NCI-H1417 (cell line): ENCODE measurements at places on chromosomes 1 and 21.

DNA sequence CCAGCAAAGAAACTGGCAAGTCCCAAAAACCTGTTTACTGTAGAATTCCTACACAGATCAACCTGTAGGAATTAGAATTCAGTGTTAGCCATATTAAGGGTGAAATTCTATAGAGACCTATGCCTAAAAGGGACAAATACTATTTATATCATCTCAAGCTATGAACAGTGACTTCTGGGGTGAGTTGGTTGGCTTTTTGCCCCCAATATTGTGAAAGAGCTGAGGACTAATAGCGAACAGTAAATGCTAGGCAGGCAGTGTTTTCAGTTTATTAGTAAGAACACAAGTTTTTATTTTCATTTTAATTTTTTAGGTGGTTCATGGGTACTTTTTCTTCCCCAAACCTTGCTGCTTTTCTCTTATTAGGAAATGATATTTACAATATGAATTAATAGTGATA lies 15.3 kb downstream of the SLC16A4 start:
- DNase-seq = no peak

DNA sequence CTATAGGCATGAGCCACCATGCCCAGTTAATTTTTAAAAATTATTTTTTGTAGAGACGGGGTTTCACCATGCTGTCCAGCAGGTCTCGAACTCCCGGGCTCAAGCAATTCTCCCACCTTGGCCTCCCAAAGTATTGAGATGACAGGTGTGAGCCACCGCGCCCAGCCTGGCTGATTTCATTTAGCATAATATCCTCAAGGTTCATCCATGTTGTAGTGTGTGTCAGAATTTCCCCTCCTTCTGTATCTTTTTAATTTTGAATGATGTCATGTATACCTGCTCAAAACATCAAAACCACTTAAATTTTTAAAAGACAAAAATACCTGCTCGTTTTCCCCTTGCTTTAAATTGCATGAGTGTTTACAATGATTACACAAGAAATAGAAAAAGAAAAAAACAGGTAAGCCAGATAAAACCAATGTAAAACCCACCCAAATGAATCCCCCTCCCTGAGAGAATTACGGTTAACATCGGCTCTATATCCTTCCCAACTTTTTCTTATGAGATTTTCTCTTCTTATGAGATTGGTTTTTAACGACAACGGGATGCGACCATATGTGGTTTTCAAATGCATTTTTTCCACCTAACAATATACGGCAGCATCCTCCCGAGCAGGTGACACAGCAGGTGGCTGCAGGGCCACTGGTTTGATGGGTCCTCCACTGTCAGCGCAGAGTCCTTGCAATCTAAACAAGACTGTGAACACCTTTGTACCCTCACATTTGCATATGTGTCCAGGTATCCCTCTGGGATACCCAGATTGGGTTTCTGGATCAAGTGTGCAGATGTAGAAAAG lies 22.1 kb downstream of the IFFO2 start:
- peak; percentile 47 for DNase-seq

- DNase-seq = no peak
Measured at GRCh38 chr1:211352985-211353515, 26.4 kb downstream of the TRAF5 start.

DNA sequence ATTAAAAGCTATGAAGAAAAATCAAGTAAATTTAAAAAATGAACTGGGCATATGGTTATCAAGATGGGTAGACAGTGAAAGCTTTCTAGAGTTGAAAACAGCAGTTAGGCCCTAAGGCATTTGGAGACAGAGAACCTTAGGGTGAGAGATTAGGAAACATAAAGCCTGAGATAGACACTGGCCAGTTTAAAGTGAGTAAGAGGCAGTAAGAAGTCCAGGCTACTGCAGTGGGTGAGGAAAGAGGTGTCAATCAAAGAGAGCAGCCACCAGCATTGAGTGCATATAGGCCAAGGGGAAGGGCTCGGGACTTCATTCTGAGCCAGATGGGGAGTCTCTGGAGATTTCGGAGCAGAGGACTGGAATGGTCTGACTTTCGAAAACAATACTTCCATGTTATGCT lies 1360.5 kb upstream of the ADGRL4 start:
- no peak for DNase-seq

DNA sequence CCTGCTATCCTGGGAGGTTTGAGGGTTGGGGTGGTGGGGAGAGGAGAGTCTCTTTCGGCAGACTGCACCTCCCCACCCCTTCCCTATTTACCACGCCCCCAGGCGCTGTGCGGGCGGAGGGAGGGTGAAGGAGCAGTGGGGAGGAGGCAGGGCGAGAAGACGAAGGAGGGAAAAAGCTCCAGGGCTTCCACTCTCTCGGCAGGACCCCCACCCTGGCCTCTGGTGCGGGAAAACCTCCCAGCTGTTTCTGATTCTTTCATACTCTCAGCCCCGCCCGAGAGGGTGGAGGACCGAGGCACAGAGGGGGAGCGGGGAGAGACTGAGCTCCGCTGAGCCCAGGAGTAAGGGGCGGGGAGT lies 866 bp upstream of the WNT2B start:
- peak; percentile 63 for DNase-seq

- DNase-seq = no peak
Measured at GRCh38 chr1:38114241-38115026, 67.8 kb upstream of the POU3F1 start.

- no peak for DNase-seq
Measured at GRCh38 chr1:201889090-201889968, 631 bp downstream of the SHISA4 start.

GRCh38 chr1:47471163-47471562 lies 33.3 kb downstream of the FOXD2 start:
- no peak for DNase-seq

DNA sequence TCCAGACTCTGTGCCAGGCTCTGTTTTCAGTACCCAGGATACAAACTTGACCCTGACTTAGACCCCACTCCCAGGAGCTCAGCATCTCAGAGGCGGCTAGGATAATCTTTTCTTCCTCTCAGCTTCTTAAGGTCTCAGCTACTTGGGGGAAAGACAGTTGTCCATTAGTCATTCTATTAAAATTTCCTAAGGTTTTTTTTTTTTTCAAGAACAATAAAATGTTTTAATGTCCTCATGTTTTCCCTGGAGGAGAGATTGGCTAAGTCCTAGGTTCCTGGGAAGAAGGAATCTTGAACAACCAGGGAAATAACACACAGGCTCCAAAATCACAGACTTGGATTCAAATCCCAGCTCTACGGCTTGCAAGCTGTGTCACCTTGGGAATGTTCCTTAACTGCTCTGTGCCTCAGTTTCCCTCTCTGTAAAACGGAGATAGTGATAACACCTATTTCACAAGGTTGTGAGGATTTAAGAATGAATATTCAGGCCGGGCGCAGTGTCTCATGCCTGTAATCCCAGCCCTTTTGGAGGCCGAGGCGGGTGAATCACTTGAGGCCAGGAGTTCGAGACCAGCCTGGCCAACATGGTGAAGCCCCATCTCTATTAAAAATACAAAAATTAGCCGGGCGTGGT lies 33.0 kb downstream of the CDK18 start:
- no peak for DNase-seq

- no peak for DNase-seq
Measured at GRCh38 chr21:43023175-43023574, 48.8 kb downstream of the PKNOX1 start.

- DNase-seq = no peak
Measured at GRCh38 chr1:41659903-41660302, 175.4 kb upstream of the EDN2 start.

DNA sequence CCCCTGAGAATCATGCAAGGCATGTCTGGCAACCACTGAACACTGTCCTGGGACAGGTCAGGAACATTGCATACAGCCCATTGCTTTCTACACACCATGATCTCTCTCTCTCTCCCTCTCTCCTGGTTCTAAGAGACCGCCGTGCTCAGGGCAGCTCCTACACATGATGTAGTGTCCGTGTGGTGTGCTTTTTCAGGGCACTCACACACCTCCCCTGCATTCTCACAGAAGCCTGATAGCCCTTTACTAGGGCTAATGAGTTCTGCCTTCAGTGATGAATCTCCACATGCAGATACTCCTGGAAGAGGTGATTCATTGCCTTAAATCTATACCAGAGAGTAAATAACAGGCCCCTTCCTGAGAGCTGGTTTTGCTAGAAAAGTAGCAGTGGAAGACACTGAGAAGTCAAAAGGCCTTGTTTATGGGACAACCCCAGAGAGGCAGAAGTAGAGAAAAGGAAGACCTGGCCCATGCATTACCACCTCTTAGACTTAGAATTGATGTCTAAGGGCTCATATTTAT lies 7.2 kb upstream of the OLFML2B start:
- DNase-seq = no peak

DNA sequence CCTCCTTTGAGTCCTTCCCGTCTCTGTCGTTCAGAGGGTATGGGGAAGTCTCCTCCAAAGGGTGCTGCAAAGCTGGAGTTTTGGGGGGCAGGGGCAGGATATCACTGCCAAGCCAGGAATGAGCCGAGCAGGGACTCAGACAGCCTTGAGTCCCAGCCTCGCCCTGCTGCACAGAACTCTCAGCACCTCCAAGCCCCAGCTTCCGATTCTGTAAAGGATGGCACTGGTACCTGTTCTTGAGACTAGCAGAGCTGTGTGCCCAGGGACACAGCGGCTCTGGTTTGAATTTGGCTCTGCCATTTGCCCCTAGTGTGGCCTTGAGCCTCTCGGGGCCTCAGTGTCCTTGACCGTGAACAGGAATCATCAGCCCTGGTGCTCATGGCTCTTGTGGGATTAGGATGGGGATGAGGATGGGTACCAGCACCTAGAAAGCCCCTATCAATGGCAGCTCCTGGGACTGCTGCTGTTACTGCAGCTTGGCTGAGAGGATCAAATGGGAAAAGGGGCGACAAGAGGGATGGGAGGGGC lies 1.5 kb upstream of the FBLIM1 start:
- DNase-seq = no peak

DNA sequence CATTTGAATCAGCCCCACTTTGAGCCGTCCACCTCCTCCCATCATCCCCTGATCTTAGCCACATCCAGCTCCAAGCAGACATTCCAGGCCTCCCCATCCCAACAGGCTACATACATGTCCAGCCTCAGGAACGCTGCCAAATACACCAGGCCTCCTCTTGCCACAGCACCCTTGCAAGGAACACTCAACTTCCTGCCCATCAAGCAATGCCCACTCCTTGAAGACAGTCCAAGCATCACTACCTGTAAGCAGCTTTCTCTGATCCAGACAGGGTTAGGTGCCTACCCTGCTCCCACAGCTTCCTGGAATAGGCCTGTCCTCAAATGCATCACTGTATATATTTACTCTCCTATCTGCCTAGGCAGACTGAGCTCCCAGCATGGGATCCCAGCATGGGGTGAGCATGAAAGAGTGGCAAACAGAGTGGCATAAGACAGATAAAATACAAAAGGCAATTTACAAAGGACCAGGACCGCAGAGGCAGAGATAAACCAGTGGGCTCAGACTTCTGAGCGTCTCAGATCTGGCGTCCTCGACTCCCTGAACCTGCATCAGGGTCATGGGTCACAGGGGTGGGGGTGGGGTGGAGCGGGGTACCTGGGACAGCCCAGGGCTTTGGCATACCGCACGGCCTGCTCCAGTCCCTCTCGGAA lies 816 bp downstream of the HYI start:
- peak; percentile 83 for DNase-seq

DNA sequence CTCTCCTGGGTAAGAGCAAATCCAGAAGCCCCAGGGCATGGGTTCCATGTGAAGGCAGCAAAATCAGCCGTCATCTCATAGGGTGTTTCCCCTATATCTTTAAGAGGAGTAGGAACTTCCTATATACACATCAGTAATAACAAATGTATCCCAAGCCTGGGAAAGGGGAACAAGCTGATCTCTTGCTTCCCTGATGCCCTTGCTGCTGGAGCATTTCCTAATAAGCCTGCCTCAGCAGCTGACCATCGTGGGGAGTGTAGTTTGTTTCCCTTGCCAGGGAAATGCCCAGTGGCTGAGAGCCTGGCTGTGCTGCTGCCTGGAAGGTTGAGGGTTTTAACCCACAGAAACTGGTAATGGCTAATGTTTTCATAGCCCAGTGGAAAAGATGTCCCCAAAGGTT lies 177.0 kb downstream of the NPHP4 start:
- DNase-seq = no peak

- peak; percentile 42 for DNase-seq
Measured at GRCh38 chr21:41767606-41768436, 969 bp upstream of the RIPK4 start.

DNA sequence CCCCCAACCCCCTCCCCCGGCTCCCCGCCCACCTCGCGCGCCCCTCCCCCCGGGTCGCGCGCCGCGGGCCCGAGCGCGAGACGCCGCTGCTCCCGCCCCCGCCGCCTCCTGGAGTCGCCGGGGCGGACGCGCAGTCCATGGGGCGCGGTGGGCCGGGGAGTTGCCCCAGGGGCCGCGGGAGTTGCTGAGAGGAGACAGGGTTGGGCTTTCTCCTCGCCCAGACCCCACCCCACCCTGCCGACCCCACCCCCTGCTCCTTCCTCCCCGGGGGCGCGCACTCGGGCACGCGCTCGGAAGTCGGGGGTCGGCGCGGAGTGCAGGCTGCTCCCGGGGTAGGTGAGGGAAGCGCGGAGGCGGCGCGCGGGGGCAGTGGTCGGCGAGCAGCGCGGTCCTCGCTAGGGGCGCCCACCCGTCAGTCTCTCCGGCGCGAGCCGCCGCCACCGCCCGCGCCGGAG lies at the start of gene LAMC1:
TSS of gene LAMC1 (plus strand) at position 275 of the 455 bp plus-strand sequence. CDS start 297 bp downstream, outside the sequence.
- DNase-seq = peak; percentile 83

GRCh38 chr1:147721716-147722115 lies 38.7 kb downstream of the GJA5 start:
- DNase-seq = no peak
